CD4-positive, alpha-beta T cell treated with Interleukin-6 at 100 ng/mL for 8 hours (primary cell): ENCODE measurements at places on chromosomes 1 and 21.

- no peak for DNase-seq
Measured at GRCh38 chr1:38677311-38677710, 182.3 kb downstream of the RRAGC start.

DNA sequence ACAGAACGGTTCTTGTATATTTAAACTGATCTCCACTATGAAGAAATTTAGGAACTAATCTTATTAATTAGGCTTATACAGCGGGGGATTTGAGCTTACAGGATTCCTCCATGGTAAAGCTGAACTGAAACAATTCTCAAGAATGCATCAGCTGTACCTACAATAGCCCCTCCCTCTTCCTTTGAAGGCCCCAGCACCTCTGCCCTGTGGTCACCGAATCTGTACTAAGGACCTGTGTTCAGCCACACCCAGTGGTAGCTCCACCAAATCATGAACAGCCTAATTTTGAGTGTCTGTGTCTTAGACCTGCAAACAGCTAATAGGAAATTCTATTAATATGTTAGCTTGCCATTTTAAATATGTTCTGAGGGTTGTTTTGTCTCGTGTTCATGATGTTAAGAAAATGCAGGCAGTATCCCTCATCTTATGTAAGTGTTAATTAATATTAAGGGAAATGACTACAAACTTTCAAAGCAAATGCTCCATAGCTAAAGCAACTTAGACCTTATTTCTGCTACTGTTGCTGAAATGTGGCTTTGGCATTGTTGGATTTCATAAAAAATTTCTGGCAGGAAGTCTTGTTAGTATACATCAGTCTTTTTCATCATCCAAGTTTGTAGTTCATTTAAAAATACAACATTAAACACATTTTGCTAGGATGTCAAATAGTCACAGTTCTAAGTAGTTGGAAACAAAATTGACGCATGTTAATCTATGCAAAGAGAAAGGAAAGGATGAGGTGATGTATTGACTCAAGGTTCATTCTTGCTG is 147.2 kb downstream of the NR5A2 start:
- DNase-seq: no peak

GRCh38 chr1:183198463-183198862 is 12.4 kb downstream of the LAMC2 start:
- DNase-seq: no peak

DNA sequence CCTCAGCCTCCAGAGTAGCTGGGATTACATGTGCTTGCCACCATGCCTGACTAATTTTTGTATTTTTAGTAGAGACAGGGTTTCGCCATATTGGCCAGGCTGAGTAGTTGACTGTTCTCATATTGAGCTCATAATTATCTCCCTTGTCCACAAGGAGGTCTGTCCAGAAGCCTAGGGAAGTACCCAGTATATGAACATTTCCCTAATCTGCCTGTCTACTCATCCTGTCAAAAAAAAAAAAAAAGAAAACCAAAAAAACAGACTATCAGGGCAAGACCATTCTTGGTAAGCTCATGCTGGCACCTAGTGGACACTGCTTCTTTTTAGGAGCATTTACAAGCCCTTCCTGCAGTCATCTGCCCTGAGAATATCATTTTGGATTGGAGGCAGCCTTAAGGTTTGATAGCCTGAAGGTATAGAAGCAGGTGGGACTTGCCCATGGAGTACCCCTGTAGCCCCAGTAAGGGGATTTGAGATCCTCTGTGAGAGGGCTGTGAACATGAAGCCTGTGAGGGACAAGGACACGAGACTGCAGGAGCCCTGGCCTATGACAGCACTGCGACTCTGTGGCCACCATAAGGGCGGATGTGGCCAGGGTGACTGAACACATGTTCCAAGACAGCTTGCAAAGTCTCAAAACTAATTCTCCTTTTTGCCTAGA is 10.8 kb upstream of the DUSP12 start:
- DNase-seq: peak; percentile 56

DNA sequence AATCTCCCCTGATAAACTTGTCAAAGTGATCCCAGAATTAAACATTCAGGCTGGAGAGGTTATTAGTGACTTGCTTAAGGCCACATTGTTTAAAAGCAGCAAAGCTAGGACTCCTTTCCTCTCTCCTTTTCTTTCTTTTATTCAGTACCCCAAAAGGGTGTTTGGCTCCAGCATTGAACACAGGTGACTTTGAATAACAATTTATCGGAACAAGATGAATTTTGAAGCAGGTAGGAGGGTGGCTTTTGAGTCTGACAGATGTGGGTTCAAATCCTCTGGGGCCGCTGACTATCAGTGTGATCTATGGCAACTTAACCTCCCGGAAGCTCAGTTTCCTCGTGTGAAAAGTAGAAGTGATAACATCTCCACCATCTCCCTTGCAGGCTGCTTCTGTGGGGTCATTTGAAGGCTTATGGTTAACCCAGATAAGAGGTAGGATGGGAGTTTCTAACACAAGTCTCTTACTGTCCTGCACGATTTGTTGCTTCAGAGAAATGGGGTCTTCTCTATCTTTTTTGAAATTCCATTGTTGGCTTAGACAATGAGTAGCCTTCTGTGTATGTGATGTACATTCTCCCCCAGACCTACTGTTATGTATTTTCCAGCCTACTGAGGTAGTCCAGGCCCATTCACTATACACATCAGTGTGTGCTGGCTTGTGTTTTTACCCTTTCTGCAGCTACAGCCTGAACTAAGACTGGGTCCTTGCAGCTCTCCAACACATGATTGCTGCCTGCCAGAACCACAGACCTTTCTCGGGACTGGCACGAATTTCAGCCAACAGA is 29.0 kb downstream of the JUN start:
- DNase-seq: peak; percentile 44

DNA sequence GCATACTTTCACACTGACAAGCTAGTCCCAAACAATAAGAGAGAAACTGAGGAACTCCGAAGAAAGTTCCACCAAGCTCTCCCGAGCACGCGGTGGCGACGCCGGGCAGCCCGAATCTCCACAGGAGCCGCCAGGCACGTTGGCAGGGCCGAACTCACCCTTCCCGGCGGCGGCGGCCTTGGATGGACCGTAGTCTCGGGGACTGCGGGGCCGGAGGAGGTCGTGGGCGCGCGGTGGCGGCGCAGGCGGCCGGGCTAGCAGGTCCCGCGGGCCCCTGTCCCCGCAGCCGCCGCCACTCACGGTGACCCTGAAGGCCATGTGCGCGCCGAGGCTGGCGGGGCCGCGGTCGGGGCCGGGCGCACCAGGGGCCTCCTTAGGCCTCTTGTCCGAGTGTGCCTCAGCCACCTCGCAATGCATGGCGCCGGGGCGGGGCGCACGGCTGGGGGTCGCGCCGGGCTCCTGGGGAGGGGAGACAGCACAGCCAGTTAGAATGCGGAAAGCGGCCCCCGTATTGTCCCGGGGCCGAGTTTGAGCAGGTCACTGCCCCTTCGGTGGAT is 1.2 kb downstream of the GLIS1 start:
- DNase-seq: no peak

DNA sequence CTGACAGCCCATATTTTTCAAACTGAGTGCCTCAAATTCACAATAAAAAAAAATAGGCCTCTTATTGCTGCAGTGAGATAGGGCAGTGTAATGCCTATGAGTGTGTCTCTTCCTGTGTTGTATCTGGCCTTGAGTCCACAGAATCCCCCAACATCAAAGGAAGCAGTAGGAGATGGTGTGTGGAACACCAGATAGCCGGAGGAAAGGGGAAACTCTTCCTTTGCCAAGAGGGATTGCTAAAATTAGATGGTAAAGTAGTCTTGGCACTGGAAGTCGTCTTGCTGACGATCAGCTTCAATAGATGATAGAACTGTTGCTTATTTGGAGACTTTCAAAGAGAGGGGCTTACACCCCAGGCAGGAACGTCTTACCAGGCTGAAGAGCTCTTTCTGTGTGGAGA is 51.8 kb downstream of the RUNX1 start:
- no peak for DNase-seq

- DNase-seq: no peak
Measured at GRCh38 chr1:55317673-55318072, 102.5 kb upstream of the USP24 start.

- no peak for DNase-seq
Measured at GRCh38 chr1:109529881-109530456, 9.7 kb upstream of the GPR61 start.

DNA sequence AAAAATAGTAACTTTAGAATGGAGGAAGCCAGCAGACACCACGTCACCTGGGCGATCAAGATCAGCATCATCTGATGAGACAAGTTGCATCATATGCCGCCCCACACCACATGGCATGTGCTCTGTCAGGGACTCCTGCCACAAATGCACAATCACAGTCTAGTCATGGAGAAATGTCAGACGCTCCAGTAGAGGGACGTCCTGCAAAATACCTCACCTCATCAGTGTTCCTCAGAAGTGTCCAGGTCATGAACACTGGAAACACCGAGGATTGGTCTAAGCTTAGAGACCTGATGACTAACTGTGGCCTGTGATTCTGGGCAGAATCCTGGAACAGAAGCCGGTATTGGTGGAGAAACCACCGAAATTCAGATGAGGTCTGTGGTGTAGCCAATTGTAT is 14.3 kb downstream of the ADARB1 start:
- no peak for DNase-seq

DNA sequence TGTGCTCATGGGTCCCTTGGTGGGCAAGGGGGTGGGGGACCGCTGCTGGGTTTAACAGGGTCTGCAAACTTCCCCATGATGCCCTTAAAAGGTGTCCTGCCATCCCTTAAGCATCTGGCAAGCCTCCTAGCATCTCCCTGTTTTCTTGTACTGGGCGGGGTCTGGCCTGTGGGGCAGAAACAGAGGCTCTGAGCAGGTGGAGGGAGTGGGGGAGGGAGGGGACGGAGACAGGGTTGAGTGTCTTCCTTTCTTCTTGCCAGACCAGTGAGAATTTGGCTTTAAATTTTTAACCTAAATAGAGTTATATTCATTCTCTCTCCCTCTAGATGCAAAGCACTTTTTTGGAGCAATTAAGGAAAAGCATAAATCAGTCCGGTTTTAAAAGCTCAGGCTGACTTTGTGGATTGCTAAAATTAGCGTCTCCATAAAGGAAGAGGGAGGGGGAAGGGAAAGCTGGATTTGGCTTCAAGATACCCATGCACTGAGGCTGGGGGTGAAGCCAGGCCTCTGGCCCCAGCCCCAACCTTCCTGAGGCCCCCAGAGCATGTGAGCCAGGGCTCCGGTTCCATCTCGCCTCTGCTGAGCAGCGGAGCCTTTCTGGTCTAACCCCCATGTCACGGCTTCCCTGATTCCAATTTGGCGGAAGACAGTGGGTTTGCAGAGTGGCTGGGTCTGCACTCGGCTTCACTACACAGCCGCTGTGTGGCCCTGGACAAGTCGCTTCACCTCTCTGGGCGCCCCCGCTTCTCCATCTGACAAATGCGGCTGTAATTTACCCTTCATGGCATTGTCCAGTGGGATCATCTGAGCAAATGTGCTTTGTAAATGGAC is 25.3 kb downstream of the IGSF21 start:
- DNase-seq: no peak

GRCh38 chr1:17056551-17056950 is 2.7 kb upstream of the SDHB start:
- no peak for DNase-seq

DNA sequence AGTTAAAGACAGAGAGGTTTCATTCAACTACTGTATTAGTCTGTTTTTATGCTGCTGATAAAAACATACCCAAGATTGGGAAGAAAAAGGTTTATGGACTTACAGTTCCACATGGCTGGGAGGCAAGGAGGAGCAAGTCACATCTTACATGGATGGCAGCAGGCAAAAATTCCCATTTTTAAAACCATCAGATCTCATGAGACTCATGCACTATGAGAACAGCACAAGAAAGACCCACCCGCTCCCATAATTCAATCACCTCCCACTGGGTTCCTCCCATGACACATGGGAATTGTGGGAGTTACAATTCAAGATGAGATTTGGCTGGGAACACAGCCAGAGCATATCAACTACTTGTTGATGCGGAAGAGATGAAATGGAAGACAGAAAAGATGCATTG is 9.2 kb downstream of the GPR161 start:
- DNase-seq: no peak

DNA sequence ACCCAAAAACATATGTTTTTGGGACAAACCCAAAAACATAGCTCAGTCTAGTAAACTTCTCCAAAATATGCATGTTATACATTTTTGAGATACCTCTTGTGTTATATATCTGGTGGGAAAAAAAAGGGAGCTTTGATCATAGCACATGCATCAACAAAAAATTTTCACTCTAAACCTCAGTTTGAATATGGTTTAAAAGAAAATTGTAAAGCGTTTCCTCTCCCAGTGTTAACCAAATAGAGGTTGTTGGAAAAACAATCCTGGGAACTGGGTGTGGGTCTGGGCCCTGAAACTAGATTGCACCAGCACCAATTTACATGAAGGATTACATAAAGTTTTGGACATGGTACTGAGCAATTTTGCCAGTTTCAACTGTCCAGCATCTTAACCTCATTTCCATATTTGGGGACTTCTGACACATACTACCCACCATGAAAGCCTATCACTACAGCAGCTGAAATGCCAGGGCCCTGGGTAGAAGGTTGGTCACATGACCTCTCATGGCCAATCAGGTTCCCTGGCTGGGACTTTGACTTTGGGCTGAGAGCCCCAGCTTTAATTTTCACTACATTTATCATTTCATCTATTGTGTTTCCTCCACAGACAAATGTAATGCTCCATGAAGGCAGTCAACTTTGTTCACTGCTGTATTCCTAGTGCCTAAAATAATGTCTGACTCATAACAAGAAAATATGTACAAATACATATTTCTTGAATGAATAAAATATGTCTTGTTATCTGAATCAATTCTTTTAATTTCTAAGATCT is 150.7 kb downstream of the SETD4 start:
- no peak for DNase-seq

GRCh38 chr1:224591326-224591725 is 24.8 kb upstream of the CNIH3 start:
- no peak for DNase-seq

- DNase-seq: no peak
Measured at GRCh38 chr1:226786550-226786949, 47.5 kb upstream of the ITPKB start.

DNA sequence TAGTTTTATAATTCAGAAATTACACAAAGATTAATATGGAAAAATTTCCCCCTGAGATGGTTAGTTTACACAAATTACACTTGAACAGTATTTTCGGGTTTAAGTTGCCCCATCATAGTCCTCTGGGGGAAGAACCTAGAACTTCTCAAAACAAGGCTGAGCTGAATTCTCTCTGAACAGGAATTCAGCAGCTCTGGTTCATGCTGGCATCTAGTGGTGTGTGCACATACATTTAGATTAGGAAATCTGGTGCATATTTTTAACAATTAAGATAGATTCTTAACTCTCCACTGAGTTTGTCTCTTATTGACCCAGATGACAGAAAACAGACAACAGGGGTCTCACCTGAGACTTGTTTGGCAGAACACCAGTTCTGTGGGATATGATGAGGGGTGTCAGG is 410.7 kb downstream of the DSCAM start:
- DNase-seq: no peak

DNA sequence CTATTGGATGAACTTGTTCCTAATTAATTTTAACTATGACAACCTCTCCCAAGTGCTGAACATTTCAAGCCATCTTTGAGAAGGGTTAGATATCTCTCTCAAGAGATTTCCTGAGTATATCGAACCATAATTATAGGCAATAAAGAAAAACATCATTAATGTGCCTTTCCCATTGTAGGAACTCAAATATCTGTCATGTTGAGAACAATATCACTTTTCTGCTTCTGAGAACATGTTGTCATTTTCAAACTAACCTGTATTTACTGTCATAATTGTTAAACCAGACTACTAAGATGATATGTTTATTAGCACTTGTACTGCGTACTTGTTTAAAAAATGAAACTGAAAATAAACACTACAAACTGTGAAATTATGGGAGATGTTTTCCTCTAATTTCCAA is 4.3 kb downstream of the EPS15 start:
- no peak for DNase-seq

- DNase-seq: no peak
Measured at GRCh38 chr1:51623450-51623849, 6.6 kb downstream of the OSBPL9 start.

- no peak for DNase-seq
Measured at GRCh38 chr1:21319447-21320407, 29.5 kb upstream of the ECE1 start.
